CD4-positive, alpha-beta T cell treated with Interferon alpha-2 for 1 hour (primary cell): ENCODE measurements at places on chromosomes 1 and 21.
A peak's percentile ranks its signal among the peaks of the same experiment; 100 is the strongest.

DNA sequence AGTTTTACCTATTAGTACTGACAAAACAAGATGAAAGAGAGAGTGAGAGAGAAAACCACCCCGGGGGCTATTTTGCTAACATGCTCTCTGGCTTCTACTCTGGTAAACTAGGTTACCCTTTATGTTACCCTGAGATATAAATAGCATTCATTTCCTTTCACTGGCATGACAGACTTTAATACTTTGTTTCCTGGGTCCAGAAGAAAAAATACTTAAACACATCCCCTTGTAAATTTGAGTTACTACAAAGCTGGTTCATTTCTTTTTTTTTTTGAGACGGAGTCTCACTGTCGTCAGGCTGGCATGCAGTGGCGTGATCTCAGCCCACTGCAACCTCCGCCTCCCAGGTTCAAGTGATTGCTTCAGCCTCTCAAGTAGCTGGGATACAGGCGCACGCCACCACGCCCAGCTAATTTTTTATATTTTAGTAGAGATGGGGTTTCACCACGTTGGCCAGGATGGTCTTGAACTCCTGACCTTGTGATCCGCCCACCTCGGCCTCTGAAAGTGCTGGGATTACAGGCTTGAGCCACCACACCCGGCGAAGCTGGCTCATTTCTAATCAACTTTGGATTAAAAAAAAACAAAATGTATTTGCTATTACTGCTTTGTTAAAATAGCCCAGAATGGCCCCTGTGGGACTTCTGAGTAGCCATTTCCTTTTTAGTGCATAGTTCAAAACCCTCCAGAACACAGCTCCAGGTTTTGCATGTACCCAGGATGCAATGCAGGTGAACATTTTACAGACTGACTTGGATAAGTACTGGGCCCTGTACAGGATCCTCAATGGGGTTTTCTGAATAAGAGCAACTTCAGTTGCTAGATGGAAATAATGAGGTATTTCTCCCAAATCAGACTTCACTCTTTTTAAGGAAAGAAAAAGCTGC, 20.6 kb downstream of the INPP5B start:
- DNase-seq, result no peak

- no peak for DNase-seq
Observed at GRCh38 chr1:2538376-2538775, 8.3 kb upstream of the HES5 start.

- no peak for DNase-seq
Observed at GRCh38 chr1:30109853-30110252, 613.5 kb downstream of the MATN1 start.

DNA sequence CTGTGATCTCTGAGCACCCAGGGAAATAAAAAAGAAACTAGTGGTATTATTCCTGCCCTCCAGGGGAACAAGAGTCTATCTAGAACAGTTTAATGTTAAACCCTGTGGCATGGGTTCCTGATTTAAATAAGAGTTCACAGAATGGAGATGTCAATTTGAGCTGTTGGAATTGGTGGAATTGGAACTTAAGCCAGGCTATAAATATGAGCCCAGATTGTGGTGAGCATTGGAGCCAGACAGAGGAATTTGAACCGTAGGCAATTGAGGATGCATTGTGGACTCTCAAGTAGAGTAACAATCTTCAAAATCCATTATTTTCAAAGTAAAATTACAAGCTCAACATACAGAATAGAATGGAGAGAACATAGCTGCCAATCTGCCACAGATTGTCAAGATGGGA, 98.2 kb downstream of the NEK7 start:
- no peak for DNase-seq

GRCh38 chr1:45512641-45513054, 9.0 kb downstream of the PRDX1 start:
- peak; percentile 62 for DNase-seq

GRCh38 chr1:246032031-246032551, 475.0 kb downstream of the SMYD3 start:
- DNase-seq, result no peak
